ENCODE measurements at places on chromosomes 7 and 10. TPM values are rescaled to one million over a fixed set of nuclear protein-coding genes. Genes with fewer than 3 reads are reported as not detected.

The UTF1 gene
- total RNA-seq, result not detected

The LRRC18 gene
- not detected for total RNA-seq

The ZNF485 gene
- 1.6 TPM for total RNA-seq

The SHTN1 gene
- total RNA-seq, result 25.9 TPM

The CRTAC1 gene
- total RNA-seq, result 1.4 TPM

The KMT2C gene
- 5.5 TPM for total RNA-seq

The HOXA5 gene
- 5.9 TPM for total RNA-seq

The TEX47 gene
- total RNA-seq, result not detected

The RASA4B gene
- 2.1 TPM for total RNA-seq

The TMEM140 gene
- total RNA-seq, result 1.0 TPM

The RBM28 gene
- 49.2 TPM for total RNA-seq

The DRGX gene
- total RNA-seq, result 0.08 TPM

The TUBAL3 gene
- 0.21 TPM for total RNA-seq

The CALHM1 gene
- not detected for total RNA-seq

The SDK1 gene
- 0.37 TPM for total RNA-seq

The SLC39A12 gene
- total RNA-seq, result not detected

The CCDC136 gene
- total RNA-seq, result 2.2 TPM

The PLAU gene
- total RNA-seq, result 112 TPM

The PTN gene
- not detected for total RNA-seq

The IFIT1B gene
- total RNA-seq, result not detected

The THSD7A gene
- total RNA-seq, result 2.4 TPM

The EVX1 gene
- total RNA-seq, result 0.13 TPM

The RPEL1 gene
- total RNA-seq, result not detected

The ENTPD7 gene
- total RNA-seq, result 9.4 TPM

The PRSS37 gene
- not detected for total RNA-seq

The ICA1 gene
- 1.5 TPM for total RNA-seq

The OR6B1 gene
- not detected for total RNA-seq

The ZNF511 gene
- total RNA-seq, result 74.7 TPM

The RUFY2 gene
- 8.1 TPM for total RNA-seq

The PILRA gene
- 5.2 TPM for total RNA-seq

The MTG1 gene
- total RNA-seq, result 49.7 TPM

The COL17A1 gene
- total RNA-seq, result 2.4 TPM

The ACHE gene
- total RNA-seq, result 3.0 TPM

The SEM1 gene
- total RNA-seq, result 573 TPM

The ADRB1 gene
- 1.4 TPM for total RNA-seq

The GPC2 gene
- 0.70 TPM for total RNA-seq

The C7orf57 gene
- 0.31 TPM for total RNA-seq

The OLAH gene
- 0.77 TPM for total RNA-seq

The H2BK1 gene
- not detected for total RNA-seq

The OR6V1 gene
- not detected for total RNA-seq

The STEAP2 gene
- total RNA-seq, result 4.4 TPM

The GLRX3 gene
- total RNA-seq, result 233 TPM

The COL28A1 gene
- total RNA-seq, result 0.97 TPM

The ANKRD7 gene
- total RNA-seq, result 0.09 TPM

Measured in A549 treated with Hydrocortisone at 1 μM for 4 hours (cell line).